Ascending aorta (tissue), 2 donors: ENCODE measurements at places on chromosomes 16 and 17. TPM values are rescaled to one million over a fixed set of nuclear protein-coding genes. Genes with fewer than 3 reads are reported as not detected.

Gene OR1A1
- not detected for total RNA-seq

Gene PRKCA
- total RNA-seq = 3.2 TPM

Gene CCL7
- not detected for total RNA-seq

Gene CD300H
- total RNA-seq = not detected

Gene MIS12
- 17.5 TPM for total RNA-seq

- no peaks in the 10 kb centered on the region for H3K27me3 ChIP-seq
- H3K27ac ChIP-seq = no peak overlapping the region
- H3K4me3 ChIP-seq = no peak overlapping the region
- no peaks in the 10 kb centered on the region for H3K4me1 ChIP-seq
- H3K36me3 ChIP-seq = peaks cover 2% of the 10 kb centered on the region
These were observed 25.8 kb upstream of the CPNE2 start for GRCh38 chr16:57066625-57067024.

- no peak overlapping the region for H3K27ac ChIP-seq
- no peak for DNase-seq
- no peak overlapping the region for H3K4me3 ChIP-seq
- no peaks in the 10 kb centered on the region for H3K27me3 ChIP-seq
- H3K36me3 ChIP-seq = peaks cover 11% of the 10 kb centered on the region
These were observed 8.3 kb downstream of the NKIRAS2 start for GRCh38 chr17:42027961-42028790.

DNA sequence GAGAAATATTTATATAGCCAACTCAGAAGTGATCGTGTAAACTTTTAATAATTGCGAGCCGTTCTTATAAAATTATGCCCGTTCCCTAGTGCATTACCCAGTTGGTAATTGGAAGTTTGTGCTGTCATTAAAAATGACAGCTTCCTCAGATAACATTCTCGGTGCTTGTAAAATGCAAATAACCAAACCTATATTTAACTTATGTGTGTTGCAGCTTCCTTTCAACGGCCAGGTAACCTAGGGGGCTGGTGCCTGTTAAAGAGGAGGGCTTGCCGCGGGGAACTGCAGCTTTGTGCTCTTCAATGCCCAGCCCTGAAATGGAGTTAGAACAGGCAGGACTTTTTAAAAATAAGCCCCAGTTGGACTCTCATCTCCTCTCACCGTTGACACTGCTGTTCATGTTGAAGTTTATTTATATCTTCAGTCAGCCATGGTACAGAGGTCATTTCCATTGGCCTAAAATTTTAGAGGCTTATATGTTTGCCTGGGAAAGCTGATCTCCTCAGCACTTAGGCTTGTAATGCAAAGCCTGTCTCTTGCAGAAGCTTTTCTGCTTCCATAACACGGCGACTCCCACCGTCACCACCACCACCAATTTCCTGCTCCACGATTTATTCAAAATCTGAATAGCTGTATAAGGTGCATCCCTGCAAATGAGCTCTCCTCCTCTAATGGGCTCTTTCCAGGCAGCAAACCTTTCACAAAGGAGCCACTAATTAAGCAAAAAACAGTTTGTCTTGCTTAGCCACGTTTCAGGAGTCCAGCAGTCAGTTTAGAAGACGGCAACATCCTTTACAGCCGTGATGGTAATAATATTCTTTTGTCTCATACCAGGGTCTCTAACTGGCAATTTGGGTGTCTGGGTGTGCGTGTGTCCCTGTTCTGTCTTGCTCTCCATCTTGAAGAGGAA, 74.7 kb downstream of the RPA1 start:
- H3K27ac ChIP-seq = no peak overlapping the region
- H3K36me3 ChIP-seq = peaks cover under 1% of the 10 kb centered on the region
- peaks cover 4% of the 10 kb centered on the region for H3K27me3 ChIP-seq
- H3K4me3 ChIP-seq = no peak overlapping the region

- no peaks in the 10 kb centered on the region for H3K4me1 ChIP-seq
- no peak for DNase-seq
- no peaks in the 10 kb centered on the region for H3K27me3 ChIP-seq
- no peaks in the 10 kb centered on the region for H3K36me3 ChIP-seq
- H3K27ac ChIP-seq = no peak overlapping the region
These were observed 331.9 kb downstream of the FOXL1 start for GRCh38 chr16:86910161-86910769.

GRCh38 chr17:37174205-37174604, 201.6 kb upstream of the C17orf78 start:
- no peak overlapping the region for H3K4me3 ChIP-seq
- DNase-seq = no peak
- no peaks in the 10 kb centered on the region for H3K27me3 ChIP-seq
- no peaks in the 10 kb centered on the region for H3K36me3 ChIP-seq

- H3K27ac ChIP-seq = peak overlapping the region; percentile 50
- no peaks in the 10 kb centered on the region for H3K27me3 ChIP-seq
- H3K4me1 ChIP-seq = peaks cover 12% of the 10 kb centered on the region
- H3K36me3 ChIP-seq = peaks cover 31% of the 10 kb centered on the region
- DNase-seq = peak; percentile 78
These were observed 5.4 kb upstream of the NFATC3 start for GRCh38 chr16:68079626-68080344.

DNA sequence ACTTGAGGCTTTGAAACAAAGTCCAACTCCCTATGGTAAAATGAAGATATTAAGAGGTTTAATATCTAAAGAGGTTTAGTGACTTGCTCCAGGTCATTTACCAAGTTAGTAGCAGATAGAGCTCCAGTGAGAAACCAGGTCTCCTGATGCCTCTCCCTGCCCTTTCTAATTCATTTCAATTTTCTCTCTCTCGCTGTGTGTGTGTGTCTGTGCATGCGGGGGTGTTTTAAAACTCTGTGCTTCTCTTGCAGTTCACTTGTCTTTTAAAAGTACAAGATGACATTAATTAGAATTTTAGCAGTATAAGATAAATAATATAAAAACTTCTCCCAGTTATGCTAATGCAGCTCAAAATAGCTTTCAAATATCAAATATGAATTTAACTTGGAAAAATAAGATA, 8.2 kb upstream of the ZP2 start:
- H3K4me3 ChIP-seq = no peak overlapping the region
- no peaks in the 10 kb centered on the region for H3K27me3 ChIP-seq
- no peaks in the 10 kb centered on the region for H3K36me3 ChIP-seq
- no peak for DNase-seq

DNA sequence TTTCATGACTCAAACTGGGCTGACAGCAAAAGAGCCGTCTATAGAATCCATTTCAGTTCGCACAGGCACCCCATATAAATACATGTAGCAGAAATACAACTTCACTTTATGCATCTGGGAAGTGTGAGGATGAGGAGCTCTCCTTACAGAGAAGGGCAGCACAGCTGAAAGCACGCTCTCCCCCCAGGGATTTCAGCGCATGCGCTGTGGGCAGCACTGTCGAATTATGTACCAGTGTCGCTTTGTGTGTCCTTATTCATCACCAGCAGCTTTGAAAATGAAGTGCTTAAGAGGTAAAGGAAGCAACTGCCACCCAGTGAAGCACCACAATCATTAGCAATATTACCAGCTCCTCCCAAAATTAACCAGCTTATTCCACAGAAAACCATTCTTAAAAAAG, 39.9 kb downstream of the CEP95 start:
- no peak overlapping the region for H3K27ac ChIP-seq
- no peaks in the 10 kb centered on the region for H3K4me1 ChIP-seq
- H3K4me3 ChIP-seq = no peak overlapping the region
- peaks cover 29% of the 10 kb centered on the region for H3K36me3 ChIP-seq
- DNase-seq = no peak

DNA sequence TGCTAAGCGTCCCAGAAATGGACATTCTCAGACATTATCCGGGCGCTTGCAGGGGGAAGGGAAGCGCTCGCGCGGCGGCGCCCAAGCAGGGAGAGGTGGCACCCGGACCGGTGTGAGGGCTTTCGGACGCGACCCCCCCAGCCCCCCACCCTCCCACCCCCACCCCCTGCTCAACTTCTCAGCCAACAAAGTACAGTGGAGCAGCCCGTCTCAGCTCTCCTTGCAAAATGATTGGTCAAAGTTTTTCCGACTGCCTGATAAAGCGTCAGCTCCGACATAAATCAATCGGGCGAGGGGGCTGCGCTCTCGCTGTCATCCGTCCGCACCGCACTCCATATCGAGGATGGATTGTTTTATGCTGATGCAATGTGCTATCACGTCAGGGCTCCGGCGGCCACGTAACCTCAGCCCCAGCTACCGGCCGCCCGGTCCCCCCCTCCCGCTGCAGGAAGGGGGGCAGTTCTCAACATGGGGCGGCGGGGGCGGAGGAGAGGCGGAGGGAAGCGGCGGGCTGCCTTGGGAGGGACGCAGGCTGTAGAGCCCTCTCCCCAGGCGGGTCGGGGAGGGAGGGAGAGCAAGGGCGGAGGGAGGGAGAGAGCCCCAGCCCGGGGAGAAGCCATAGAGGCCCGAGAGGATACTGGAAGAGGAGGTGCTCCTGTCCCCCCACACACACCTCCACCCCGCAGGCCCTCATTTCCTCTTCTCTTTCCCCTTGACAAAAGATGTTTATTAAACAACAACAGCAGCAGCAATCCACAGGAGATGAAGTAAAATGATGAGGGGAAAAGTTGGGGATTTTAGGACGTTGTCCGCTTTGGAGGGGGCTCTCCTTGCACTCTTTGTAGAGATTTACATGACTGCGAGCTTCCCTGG, at the start of gene HOXB9:
Gene HOXB9 (minus strand): TSS at position 114 of the 873 bp plus-strand sequence. CDS start 89 bp downstream, at position 25.
- no peaks in the 10 kb centered on the region for H3K36me3 ChIP-seq
- peaks cover 15% of the 10 kb centered on the region for H3K4me1 ChIP-seq
- peak within 1 kb of the TSS; percentile 60 for H3K4me3 ChIP-seq
- peaks cover 29% of the 10 kb centered on the region for H3K27me3 ChIP-seq
- DNase-seq = no peak

DNA sequence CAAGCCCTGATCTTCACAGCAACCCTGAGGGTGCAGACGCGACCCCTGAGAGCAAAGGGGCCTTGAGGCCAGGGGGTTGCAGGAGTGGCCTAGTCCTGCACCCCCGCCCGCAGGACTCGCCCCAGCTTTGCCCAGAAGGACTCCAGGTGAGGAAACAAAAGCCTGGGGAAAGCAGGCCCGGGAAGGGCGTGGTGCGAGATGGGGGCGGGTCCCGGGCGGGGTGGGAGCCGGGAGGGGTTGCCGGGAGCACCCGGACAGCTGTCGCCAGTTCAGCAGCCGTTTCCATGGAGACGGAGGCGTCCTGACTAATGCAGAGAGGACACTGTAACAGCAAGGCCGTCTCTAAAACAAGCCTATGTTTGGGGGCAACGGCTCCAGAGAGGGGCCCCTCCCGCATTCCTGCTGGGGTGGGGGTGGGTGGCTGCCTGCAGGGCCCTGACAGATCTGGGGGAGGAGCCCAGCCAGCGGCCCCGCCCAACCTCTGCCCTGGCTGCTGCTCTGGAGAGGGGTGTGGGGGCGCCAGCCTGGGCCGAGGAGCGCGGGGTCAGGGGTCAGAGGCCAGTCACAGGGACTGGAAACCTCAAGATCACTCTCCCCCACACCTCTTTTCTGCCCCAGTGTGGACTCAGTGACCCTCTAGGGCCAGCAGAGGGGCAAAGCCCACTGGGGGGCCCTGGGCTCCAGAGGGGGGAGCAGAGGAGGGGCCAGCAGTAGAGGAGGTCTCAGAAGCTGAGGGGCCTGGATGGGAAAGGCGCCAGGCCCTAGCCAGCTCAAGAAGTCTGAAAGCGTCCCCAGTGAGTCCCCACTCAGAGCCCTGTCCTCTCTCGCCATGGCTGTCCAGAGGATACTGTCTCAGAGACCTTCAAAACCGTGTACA, 3.1 kb upstream of the TPPP3 start:
- no peaks in the 10 kb centered on the region for H3K36me3 ChIP-seq
- peak; percentile 82 for DNase-seq
- peaks cover 15% of the 10 kb centered on the region for H3K4me1 ChIP-seq
- no peak overlapping the region for H3K4me3 ChIP-seq
- peaks cover 15% of the 10 kb centered on the region for H3K27me3 ChIP-seq

GRCh38 chr17:75346906-75347305, 57.7 kb upstream of the SLC25A19 start:
- H3K27ac ChIP-seq = no peak overlapping the region
- peaks cover 5% of the 10 kb centered on the region for H3K4me1 ChIP-seq
- H3K36me3 ChIP-seq = no peaks in the 10 kb centered on the region
- H3K4me3 ChIP-seq = no peak overlapping the region

DNA sequence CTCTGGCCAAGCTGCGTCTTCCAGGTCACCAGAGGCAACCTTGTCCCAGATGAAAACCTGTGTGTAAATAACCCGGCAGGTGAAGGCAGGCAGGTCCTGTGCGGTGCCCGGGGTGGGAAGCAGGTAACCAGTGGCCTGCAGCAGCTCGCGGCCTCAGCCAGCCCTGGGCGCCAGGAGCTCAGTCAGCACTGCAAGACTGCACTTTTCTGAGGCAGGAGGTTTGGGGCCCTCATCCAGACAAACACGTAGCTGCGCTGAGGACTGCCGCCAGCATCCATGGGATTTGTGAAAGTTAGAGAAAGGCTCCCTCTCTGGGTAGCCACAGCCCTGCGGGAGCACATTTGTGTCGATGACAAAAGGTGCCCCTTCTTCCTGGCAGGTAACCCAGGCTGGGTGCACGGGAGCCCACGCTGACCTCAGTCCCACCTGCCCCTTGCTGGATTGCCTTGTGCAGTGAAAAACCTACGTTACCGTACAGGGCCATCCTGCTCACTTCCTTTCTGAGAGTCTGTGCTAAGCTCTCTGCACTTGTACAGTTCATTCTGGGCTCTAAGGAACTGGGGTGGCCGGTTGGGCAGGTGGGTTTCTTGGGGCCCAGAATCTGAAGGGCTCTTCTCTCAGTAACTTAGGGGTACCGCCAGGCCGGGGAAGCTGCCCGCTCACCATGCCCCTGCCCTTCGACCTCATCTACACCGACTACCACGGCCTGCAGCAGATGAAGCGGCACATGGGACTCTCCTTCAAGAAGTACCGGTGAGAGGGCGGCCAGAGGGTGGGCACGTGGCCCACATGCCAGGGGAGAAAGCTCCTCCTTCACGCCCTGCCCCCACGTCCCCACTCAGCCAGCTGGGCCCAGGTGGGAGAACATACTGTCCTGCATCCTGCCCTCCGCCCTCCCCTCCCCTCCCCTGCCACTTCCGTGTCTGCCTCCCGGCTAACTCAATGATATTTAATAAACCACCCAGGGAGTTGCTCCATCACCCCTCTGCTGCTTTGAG, 56.4 kb downstream of the MGAT5B start:
- H3K27me3 ChIP-seq = no peaks in the 10 kb centered on the region
- no peaks in the 10 kb centered on the region for H3K4me1 ChIP-seq
- H3K4me3 ChIP-seq = no peak overlapping the region
- DNase-seq = no peak

GRCh38 chr17:42422958-42423712, at the start of gene CAVIN1:
Gene CAVIN1, minus strand, starts transcription at chr17:42423256. Its CDS starts 159 bp downstream, at chr17:42423097.
- no peaks in the 10 kb centered on the region for H3K27me3 ChIP-seq
- DNase-seq = peak; percentile 99
- H3K27ac ChIP-seq = peak within 1 kb of the TSS; percentile 100
- peak within 1 kb of the TSS; percentile 100 for H3K4me3 ChIP-seq
- H3K36me3 ChIP-seq = no peaks in the 10 kb centered on the region

DNA sequence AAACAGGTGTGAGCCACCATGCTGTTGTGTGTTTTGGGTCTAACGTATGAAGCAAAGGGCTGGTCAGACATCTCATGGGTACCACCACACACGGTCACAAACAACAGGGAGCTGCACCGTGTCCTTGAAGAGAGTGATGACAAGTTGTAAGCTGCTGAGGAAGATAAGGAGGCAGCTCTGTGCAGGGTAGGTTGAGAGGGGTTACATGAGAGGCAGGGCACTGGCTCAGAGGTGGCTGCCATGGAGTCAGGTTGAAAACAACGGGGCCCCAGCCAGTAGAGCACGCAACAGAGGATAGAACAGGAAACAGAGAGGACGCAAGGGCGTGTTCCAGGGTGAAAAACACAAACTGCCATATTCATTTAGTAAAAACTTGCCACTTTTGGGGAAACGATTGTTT, 52.2 kb downstream of the TRARG1 start:
- no peak for DNase-seq
- no peaks in the 10 kb centered on the region for H3K36me3 ChIP-seq
- H3K4me1 ChIP-seq = no peaks in the 10 kb centered on the region
- H3K27me3 ChIP-seq = no peaks in the 10 kb centered on the region
- no peak overlapping the region for H3K27ac ChIP-seq
- H3K4me3 ChIP-seq = no peak overlapping the region
